ENCODE measurements at places on chromosomes 3 and 15. TPM values are rescaled to one million over a fixed set of nuclear protein-coding genes. Genes with fewer than 3 reads are reported as not detected.
A peak's percentile ranks its signal among the peaks of the same experiment; 100 is the strongest.

Gene LRRN1
- 0.44 TPM for total RNA-seq

Gene DTX3L
- 48.0 TPM for total RNA-seq

Gene WNT7A
- total RNA-seq: 2.5 TPM

GRCh38 chr15:60002528-60003218 is 1.4 kb upstream of the FOXB1 start:
- H3K4me1 ChIP-seq: peaks cover 53% of the 10 kb centered on the region
- H3K36me3 ChIP-seq: no peaks in the 10 kb centered on the region
- DNase-seq: no peak
- no peak overlapping the region for H3K4me3 ChIP-seq

DNA sequence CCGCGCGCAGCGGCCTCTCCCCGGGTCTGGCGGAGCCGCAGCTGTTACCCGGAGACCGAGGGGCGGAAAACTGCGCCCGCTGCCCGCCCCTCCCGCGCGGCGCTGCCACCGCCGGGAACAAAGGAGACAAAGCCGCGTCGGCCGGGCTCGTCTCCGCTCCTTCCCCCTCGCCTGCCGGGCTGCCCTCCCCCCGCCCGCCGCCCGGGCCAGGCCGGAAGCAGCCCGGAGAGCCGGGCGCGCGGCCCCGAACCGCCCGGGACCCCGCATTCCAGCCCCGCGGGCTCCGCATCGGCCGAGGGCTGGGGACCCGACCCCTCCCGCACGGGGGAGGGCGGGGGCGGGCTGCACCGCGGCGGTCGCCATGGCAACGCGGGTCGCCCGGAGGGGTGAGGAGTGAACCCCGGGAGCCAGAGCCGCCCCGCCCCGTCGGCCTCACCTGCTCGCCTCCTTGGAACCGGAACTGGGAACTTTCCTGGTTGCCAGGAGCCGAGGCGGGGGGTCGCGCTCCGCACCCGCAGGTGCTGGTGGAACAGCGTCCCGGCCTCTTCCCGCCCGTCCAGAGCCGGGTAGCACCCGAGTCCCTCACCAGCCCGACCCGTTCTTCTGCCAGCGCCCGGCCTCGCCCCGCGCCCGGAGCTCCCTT is 448 bp downstream of the PLXNB1 start:
- peaks cover 2% of the 10 kb centered on the region for H3K27me3 ChIP-seq
- H3K4me1 ChIP-seq: peaks cover 8% of the 10 kb centered on the region
- no peak overlapping the region for H3K27ac ChIP-seq
- no peak overlapping the region for H3K4me3 ChIP-seq
- DNase-seq: peak; percentile 69

DNA sequence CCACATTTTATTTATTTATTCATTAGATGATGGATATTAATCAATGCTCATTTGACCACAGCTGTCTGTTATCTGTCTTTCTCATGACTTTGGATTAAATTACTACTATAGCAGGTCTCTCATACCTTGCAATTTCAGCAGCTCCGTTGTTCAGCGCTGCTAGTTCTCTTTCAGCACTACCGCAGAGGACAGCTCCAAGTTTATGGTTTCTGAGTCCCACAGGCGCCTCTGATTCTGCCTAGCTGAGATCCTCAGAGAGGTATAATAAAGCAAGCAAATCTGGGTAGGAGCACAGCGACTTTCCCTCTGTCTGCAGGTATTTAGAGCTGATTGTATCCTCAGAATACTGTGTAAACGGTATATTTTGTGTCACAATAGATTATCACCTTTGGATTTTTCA is 204.9 kb downstream of the CNTN4 start:
- H3K4me3 ChIP-seq: no peak overlapping the region
- no peak for DNase-seq
- H3K27ac ChIP-seq: no peak overlapping the region
- no peaks in the 10 kb centered on the region for H3K4me1 ChIP-seq
